ENCODE measurements at places on chromosomes 1 and 21.
A peak's percentile ranks its signal among the peaks of the same experiment; 100 is the strongest.

DNA sequence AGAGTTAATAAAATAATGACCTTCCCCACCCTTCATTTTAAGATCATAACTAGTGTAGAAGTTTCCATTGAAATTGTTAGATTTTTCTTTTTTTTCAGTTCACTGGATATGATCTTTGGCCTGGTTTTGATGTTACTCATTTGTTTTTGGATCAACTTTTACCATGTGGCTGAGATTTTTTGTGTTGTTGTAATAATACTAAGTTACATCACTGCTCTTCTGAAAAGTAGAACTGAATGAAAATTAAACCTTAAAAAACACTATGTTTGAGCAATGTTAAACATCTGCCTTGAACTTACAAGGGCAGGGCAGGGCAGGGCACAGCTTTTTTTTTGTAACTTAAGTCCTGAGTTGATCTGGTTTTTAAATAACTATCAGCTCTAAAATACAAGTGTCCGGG, 204.8 kb upstream of the ADAMTS5 start:
- peak; percentile 37 for DNase-seq

- no peak for DNase-seq
These were observed 1.1 kb downstream of the LAMB3 start for GRCh38 chr1:209651138-209651587.

GRCh38 chr1:143699731-143700130, 272.1 kb downstream of the FAM72C start:
- DNase-seq: no peak

GRCh38 chr1:158102881-158103674, 77.6 kb upstream of the CD1D start:
- no peak for DNase-seq

GRCh38 chr1:51740652-51741051, 123.8 kb downstream of the OSBPL9 start:
- DNase-seq: no peak

DNA sequence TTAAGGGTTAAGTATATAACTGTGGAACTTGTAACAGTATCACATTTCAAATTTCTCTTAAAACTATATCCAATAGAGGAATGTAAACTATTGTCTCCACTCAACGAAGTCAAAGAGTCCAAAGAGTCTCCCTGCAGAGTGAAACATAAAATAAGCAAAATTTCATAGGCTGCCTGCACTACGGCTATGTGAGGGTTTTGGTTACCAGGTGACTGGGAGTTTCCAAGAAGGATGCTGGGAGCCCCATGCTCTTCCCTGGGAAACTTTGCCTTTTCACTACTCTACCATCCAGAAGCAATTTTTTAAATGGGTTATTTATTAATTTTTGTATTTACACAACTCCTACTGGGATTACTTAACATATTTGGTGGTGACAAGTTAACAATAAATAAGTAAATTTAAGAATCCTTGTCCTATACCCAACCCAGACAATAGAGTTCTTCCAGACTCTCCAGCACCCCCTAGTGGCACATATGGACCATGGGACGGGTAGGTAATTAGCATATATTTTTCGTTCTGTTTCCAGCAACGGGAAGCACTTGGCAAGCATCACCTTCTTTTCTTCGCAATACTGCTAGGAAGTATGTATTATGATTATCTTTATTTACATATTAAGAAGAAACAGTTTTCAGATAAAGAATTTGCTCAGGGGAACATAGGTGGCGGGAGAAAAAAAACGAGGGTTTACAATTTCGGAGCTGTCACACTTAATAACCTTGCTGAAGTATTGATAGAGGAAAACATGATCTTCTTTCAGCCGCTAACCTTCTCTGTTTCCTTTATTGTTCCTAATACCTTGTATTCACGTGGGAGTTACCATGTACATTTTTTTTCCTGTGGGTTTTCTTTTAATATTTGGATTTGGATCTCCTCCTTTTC, 3.5 kb downstream of the FMO2 start:
- no peak for DNase-seq

DNA sequence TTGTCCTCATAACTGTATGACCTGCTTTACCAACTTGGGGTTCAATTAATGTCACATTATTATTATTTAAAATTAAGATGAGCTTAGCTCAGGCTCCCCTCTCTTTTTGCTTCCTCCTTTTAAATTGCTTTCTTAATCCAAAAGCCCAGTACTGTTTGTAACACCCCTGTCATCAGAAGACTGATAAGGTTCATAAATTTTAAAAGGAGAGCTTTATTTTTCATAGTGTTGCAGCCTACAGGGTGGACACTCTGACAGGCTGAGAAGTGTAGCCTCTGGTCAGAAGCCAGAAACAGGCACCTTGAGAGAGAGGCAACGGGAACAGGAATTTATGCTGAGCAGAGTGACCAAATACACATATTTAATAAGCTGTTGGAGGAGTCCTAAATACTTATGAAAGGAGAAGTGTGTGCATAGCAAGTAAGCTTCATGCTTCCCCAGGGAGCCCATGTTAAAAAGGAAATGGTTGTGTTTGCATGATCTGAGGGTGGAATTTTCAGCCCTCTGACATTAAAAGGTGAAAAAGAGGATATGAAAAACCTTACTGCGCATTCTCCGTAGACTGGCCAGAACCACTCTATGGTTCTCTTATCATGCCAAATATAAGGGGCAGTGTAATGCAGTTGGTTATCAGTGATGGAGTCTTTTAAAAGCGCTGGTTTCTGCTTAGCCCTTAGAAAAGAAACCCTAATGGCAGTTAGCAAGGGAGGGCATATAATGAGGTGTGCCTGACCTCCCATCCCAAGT, 30.5 kb upstream of the FGGY start:
- no peak for DNase-seq

DNA sequence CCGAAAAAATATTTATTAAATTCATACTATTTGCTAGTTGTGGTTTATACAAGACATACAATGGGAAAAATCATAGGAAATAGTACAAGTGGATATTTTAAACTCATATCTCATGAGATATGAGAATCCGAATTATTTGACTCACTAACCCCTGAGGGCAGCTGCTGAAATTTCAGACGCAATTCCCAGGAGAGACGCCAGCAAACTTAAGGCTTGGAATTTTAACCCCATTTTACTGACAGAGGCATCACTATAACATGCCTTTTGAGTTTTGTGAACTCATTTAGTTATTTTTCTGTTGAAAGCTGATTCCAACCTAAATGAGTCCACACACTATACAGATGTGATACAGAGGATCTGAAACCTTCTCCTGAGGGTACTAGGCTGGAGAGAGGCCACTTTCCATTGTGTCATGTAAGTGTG, 5.9 kb upstream of the MROH9 start:
- DNase-seq: peak; percentile 4

DNA sequence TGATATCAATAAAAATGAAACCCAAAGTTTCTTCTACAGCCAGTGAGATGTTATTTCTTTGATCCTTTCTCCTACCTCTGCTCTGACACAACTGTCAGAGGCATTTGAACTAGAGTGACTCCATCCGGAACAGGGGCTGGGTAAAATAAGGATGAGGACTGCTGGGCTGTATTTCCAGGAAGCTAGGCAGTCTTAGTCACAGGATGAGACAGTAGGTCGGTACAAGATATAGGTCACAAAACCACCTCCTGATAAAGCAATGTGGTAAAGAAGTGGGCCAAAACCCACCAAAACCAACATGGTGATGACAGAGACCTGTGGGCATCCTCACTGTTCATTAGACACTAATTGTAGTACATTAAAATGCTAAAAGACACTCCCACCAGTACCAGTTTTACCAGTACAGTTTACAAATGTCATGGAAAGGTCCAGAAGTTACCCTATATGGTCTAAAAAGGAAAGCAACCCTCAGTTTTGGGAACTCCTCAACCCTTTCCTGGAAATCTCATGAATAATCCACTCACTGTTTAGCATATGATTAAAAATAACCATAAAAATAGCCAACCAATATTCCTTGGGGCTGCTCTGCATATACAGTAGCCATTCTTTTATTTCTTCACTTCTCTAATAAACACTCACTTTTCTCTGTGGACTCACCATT, 96.7 kb downstream of the GABPA start:
- DNase-seq: no peak

DNA sequence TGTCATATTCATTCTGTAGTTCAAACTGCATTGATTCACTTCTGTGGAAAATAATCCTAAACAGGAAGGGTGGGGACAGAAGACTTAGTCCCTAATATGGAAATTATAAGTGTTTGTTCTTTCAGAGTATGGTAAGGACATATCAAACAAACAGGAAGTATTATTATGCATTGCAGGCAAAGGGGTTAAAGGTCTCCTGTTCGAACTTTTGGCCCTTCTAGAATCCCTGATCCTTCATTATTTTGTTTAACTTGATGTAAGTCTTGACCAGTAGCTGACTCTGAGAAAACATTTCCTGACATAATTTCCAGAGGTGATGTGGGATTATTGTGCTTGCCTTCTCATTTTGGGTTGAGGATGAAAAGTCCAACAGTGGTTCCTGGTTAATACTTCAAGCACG, 215.4 kb upstream of the ADGRL2 start:
- DNase-seq: no peak

DNA sequence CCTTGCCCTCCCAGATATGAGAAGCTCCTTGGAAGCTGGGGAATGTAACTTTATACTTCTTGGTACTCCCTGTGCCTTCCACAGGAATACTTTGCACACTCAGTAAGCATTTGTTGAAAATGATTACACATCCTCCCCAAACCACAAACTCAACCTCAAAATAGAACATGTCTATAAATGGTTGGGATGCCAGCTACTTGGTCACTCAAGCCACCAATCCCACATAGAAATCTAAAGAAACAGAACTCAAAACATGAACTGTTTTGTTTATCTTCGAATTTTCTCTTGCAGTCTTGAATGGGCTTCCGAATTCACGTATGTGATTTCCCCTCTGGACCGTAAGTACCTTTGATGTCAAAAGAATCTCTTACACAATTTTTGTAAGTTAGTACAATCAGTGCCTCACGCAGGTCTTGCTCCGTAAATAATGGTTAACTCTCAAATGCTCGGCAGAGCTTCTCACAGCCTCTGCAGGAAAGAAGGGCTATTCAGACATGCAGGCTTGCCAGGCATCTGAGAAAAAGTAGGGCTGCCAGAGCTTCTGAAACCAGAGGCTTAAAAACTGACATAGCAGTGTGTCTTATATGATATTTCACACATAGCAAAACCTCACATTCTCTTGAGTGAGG, 26.9 kb downstream of the SORT1 start:
- DNase-seq: peak; percentile 91

GRCh38 chr1:176203735-176204134, 3.4 kb downstream of the COP1 start:
- DNase-seq: no peak

GRCh38 chr1:112625696-112626095, 6.1 kb downstream of the CAPZA1 start:
- no peak for DNase-seq

- DNase-seq: no peak
These were observed 329.4 kb upstream of the ESRRG start for GRCh38 chr1:217052626-217053025.

DNA sequence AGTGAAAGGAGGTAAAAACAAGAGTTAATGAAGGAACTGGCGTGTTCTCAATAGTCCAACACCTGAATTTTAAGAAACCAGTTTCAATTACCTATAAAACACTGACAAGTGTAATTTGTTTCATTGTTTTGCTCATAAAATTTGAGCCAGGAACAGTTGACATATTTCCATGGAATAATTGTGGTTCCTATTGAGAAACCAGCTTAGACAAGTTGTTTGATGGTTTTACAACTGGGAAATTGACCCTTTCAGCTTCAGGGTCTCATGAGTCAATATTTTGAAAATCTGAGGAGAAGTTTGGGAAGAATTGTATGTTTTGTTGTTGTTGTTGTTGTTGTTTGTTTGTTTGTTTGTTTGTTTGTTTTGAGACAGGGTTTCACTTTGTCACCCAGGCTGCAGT, 69.1 kb upstream of the GADD45A start:
- DNase-seq: no peak

GRCh38 chr1:220891224-220892085, 12.2 kb downstream of the HLX start:
- no peak for DNase-seq

GRCh38 chr1:228100822-228101613, 2.1 kb downstream of the C1orf35 start:
- no peak for DNase-seq

DNA sequence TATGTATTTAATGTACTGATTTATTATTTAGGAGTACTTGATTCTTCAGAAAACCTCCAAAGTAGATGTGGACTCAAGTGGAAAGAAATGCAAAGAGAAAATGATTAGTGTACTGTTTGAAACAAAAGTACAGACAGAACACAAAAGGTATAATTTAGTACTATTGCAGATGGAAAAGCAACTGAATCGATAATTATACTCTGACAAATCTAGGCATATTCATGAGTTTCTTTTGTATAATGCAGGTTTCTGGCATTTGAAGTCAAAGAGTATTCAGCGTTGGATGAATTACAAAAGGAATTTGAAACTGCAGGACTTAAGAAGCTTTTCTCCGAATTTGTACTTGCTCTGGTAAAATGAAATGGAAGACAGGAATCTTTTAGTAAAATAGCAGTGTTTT, 12.5 kb downstream of the RWDD3 start:
- DNase-seq: no peak
